Cortex of kidney (tissue), 1 donor: ENCODE measurements at places on chromosomes 2 and 18.

DNA sequence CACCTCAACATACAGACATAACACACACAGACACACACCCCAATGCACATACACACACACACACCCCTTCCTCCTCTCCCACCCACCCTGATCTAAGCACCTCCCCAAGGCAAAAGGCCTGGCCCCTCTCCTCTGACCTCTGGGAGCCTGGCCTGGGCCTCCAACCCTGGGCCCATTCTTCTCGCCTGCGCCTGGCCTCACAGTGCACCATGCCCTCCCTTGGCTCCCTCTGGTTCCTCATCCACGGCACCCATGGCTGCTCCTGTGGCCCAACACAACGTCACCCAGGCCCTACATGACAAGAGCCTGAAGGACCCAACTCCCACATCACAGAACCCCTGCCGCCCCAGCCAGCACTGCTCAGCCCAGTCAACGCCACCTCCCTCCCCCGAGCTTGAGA lies 281.3 kb downstream of the CELF4 start:
- no peak for DNase-seq

DNA sequence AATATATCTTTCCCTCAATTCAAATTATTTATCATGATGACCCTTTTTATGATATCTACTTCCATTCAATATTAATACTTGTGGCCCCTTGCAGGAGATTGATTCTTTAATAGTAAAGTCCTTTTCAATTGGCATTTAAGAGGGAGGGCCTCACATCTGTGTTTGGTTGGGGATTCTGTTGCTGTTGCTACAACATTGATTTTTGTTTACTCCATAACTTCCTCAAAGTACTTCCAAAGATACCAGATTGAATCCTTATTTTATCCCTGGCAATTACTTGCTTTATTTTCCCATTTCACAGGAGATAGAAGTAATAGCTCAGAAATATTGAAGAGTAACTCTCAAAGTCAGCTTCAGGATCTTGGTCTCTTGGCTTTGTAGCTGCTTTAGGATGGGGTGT lies 32.8 kb downstream of the MEIS1 start:
- DNase-seq, result no peak

DNA sequence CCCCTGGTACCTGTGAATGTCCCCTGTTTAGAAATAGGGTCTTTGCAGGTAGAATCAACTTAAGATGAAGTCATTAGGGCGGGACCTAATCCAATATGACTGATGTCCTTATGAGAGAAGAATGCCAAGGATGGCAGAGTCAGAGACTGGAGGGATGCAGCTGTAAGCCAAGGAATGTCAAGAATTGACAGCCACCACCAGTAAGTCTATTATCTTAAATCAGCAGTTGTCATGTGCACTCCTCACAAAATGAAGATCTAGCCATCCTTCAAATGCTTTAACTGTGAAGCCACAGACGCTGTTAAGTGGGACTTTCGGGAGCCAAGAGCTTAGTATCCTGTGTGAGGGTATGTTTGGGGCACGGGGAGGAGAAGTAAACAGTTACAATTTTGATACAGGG lies 83.2 kb downstream of the ITGA4 start:
- no peak for DNase-seq

- DNase-seq, result no peak
Measured at GRCh38 chr2:67295406-67295805, 101.7 kb upstream of the ETAA1 start.

- DNase-seq, result no peak
Measured at GRCh38 chr18:3458952-3459853, 9.2 kb downstream of the TGIF1 start.

GRCh38 chr2:112151701-112152440 lies 13.7 kb downstream of the FBLN7 start:
- no peak for DNase-seq

GRCh38 chr2:67689651-67690050 lies 292.5 kb downstream of the ETAA1 start:
- DNase-seq, result no peak

- DNase-seq, result no peak
Measured at GRCh38 chr2:13056259-13056843, 339.6 kb downstream of the TRIB2 start.

- DNase-seq, result no peak
Measured at GRCh38 chr2:75287624-75288316, 88.5 kb upstream of the TACR1 start.

- DNase-seq, result no peak
Measured at GRCh38 chr2:10059016-10059351, 15.6 kb downstream of the KLF11 start.

DNA sequence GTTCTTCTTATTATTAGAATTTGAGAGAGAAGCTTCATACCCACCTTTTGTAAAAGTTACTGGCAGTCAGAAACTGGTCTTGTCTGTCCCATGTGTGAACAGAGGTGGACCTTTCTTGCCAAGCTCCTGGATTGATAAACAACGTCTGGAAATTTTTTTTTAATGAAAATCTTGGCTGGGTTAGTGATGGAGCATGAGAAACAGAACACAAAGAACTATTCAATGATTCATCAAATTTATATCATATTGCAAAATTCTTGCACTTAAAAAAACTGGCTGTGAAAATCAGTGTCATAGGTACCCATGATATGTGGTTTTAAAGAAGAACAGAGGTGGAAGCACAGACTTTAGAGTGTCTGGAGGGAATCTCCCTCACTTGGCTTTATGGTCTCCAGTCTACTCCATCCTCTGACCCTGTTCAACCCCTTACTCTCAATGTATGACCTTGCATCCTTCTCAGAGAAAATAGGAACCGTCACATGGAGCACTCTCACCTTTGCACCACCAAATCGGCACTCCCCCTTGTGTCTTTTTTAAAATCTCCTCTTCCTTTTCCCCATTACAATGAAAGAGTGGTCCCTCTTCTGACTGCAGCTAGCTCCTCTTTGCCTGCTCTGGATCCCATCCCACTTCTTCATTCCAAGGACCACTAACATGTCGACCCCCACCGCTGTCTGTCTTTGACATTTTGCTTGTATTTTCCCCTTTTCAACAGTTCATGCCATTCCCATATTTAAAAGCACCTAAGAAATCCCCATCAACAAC lies 58.2 kb downstream of the COPS8 start:
- DNase-seq, result no peak

GRCh38 chr2:215751200-215751910 lies 262.0 kb downstream of the MREG start:
- no peak for DNase-seq

GRCh38 chr2:170770008-170770605 lies at the start of gene ERICH2:
Gene ERICH2, plus strand, starts transcription at chr2:170770378. Its CDS starts 304 bp downstream, at chr2:170770682.
- DNase-seq, result no peak

- DNase-seq, result no peak
Measured at GRCh38 chr2:10120877-10121574, 1.5 kb upstream of the RRM2 start.

GRCh38 chr2:196558497-196558896 lies 81.0 kb upstream of the CCDC150 start:
- DNase-seq, result no peak

- DNase-seq, result no peak
Measured at GRCh38 chr2:189232759-189233406, 53.3 kb upstream of the COL5A2 start.

DNA sequence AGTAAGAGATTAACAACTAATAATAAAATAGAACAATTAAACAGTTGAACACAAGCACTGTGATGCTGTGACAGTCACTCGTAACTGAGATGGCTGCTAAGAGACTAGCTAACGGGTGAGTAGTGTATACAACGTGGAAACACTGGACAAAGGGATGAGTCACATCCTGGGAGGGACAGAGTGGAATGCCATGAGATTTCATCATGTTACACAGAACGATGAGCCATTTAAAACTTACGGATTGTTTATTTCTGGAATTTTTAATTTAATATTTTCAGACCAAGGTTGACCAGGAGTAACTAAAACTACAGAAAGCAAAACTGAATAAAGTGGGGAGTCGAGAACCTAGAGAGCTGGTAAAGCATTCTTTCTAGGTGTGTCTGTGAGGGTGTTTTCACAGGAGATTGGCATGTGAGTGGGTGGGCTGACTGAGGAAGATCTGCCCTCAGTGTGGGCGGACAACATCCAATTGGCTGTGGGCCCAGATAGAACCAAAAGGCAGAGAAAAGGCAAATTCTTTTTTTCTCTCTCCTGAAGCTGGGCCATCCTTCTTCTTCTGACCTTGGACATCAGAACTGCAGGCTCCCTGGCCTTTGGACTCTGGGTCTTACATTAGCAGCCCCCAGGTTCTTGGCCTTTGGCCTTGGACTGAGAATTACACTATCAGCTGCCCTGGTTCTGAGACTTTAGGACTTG lies 14.6 kb downstream of the TMSB10 start:
- DNase-seq, result no peak

- no peak for DNase-seq
Measured at GRCh38 chr2:41448221-41448620, 599.6 kb upstream of the PKDCC start.

- DNase-seq, result no peak
Measured at GRCh38 chr2:150413366-150413765, 74.1 kb downstream of the RND3 start.

GRCh38 chr2:36748166-36748565 lies 51.7 kb downstream of the VIT start:
- DNase-seq, result no peak

DNA sequence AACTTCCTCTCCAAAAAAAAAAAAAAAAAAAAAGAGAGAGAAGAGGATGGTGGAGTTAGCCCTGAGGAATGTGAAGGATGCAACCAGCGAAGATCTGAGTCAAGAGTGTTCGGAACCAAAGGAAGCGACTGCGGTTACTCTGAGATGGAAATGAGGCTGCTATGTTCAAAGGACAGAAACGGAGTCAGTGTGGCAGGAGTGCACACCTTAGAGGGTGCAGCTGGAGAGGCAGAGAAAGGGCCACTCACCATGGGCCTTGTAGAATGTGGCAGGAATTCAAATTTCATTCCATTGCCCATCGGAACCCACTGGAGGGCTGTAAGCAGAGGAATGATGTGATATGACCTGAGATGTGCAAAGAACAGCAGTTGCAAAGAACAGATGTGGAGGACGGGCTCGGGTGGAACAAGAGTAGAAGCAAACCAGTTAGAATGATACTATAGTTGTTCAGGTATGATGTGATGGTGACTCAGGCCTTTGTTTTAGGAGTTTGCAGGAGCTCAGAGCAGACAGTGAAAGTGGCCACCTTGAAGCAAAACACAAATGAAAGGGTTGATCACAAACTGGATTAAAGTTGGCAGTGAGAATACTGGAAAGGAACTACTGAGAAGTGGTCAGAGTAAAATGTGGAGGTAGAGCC lies 22.6 kb downstream of the ITGA6 start:
- DNase-seq, result no peak

- no peak for DNase-seq
Measured at GRCh38 chr2:3291750-3292149, 85.9 kb downstream of the EIPR1 start.

- DNase-seq, result no peak
Measured at GRCh38 chr2:118723394-118723793, 124.1 kb downstream of the EN1 start.

DNA sequence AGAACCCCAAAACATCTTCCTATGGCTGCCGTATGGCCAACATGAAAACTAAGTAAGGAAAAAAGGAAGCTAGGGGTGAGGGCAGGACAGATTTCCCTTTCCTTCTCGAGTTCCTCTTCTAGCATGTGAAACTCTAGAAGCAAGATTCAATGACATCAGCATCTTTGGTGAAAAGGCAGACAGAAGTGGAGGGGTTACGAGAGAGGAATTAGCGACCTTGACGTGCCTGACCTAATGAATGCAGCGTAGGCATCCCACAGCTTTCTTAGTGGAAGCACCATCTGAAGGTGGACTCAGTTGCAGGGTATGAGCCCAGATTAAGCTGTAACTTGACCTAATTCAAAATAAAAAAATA lies 47.9 kb upstream of the PELI1 start:
- DNase-seq, result no peak

GRCh38 chr18:36149514-36150289 lies 20.0 kb downstream of the ELP2 start:
- no peak for DNase-seq

DNA sequence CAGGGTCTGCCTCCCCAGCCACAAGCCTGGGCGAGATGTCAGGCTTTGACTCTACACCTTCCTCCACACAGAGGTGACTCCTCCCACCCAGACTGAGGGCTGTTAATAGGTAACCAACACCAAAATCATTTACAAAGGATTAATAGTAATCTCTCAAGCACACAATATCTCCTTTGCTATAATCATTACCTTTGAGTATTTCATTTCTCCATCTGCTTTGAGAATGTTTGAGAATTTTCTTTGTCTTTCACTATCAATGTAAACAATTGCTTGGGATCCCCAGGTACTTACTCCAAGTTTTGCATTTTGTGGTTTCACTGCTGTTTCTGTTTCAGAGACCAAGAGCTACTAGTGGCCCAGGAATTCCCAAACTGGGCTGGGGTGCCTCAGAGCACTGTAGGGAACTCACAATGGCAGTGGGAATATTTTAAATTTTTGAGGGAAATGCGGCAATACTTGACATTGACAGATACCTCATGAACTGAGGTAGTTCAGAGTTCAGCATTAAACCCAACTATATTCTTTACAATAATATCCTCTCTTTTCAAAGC lies 166.4 kb upstream of the MGAT5 start:
- DNase-seq, result no peak

GRCh38 chr2:77834360-77835002 lies 312.3 kb upstream of the LRRTM4 start:
- no peak for DNase-seq

DNA sequence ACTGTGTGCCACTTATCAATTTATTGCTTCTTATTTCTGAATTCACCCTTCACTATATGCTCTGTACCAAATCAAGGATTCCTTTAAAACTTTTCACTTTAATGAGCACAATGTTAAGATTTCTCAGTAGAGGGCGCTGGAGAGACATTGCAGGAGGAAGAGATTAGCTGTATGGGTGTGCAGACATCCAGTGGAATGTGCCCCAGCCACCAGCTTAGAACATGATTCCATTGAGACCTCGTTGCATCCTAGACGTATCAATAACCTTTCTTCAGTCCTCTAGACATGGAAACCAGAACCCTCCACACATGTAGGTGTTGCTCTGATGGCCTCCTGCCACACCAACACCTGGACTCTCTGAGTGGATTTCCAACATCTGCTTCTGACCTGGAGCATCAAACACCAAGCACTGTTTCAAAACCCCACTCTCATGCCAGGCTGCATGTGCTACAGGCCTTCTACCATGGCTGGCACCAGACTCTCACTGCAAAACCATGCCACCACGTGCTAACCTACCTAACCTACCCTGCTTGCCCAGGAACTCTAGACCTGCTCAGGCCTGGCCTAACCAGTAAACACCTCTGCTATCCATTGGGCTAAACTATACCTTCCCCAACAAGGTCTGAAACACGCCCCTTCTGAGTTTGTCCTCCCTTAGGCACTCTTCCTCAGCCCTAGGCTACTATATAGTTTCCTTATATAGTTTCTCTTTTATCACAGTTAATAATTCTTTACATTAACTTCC lies 633.2 kb upstream of the PKDCC start:
- DNase-seq, result no peak
